ENCODE measurements at places on chromosomes 13 and 19. TPM values are rescaled to one million over a fixed set of nuclear protein-coding genes. Genes with fewer than 3 reads are reported as not detected.
A peak's percentile ranks its signal among the peaks of the same experiment; 100 is the strongest.

URAD gene
- not detected for total RNA-seq

ZNF439 gene
- total RNA-seq: 0.74 TPM

ZNF541 gene
- 0.25 TPM for total RNA-seq

GNG8 gene
- total RNA-seq: not detected

ZNF93 gene
- 0.76 TPM for total RNA-seq

TEX26 gene
- total RNA-seq: not detected

UBE2S gene
- 5.0 TPM for total RNA-seq

DNA sequence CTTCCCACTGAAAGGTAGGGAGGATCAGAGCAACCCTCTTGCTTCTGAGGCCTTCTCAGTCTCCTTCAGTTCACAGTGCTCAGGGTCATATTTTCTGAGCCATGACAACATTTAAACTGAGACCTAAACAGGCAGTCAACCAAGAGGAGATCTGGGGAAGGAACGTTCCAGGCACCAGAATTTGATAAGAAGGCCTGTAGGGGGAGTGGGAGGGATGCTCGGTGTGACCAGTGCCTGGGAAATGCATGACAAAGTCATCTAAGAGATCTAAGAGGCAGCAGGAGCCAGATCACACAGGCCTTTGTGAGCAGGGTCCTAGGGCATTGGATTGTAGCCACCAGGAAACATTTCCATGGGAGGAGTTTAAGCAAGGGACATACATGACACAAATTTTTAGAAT lies 71.6 kb downstream of the SHISA2 start:
- no peak for DNase-seq

DNA sequence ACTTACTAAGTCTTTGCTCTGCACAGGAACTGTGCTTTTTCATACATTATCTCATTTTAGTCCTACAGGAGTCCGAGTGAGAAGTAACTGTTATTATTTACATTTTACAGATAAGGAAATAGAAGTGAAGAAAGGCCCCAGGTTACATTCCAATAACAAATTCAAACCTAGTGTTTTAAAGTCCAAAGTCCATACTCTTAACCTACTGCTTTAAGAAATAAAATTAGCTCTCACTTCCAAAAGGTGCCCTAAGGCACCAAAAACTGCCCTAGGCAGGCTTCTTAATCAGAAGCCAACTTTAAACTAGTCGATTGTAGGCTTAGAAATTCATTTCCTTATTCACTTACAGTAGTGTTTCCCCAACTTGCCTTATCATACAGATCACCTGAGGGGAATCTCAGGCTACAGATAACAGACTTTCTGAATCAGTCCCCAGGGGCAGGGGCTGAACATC lies 555.9 kb downstream of the DIAPH3 start:
- DNase-seq: no peak

- DNase-seq: peak; percentile 75
Observed at GRCh38 chr19:4576016-4576933, 16.8 kb upstream of the SEMA6B start.

DNA sequence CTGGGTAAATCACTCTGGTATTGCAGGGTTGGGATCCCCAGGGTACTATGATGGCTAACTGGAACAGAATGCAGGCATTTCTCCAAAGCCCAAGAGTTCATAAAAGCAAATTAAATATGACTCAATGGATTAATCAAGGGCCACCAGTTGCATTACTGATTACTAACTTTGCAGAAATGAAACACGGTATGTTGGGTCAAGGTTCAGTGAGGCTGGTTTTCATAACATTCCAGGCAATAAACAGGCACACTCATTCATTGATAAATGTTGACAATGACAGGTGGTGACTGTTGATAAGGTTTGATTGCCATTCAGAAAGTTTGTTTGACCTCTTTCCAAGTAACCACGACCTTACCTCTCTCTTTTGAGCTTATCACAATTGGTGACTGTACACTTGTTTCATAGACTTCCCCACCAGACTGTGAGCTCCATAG lies 506 bp upstream of the AP1M1 start:
- no peak for DNase-seq

- no peak for DNase-seq
Observed at GRCh38 chr19:42919757-42920079, 2.0 kb upstream of the PSG6 start.

DNA sequence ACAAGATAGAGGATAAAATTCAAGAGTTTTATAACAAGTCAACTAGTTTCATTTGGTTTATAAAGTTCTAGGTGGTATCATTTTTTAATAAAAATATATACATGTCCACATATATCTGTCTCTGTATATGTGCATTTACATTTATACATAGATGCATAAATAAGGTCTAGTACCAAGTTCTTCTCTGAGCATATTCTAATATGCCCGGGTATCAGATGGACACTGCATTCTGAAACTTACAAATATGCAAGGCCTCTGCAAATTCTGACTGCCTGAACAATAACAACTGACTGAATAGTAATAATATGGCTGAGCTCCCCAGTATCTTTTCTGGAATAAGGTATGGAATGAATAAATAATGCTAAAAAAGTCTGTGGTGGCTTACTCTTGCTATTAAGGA lies 304.8 kb downstream of the KLF12 start:
- no peak for DNase-seq

DNA sequence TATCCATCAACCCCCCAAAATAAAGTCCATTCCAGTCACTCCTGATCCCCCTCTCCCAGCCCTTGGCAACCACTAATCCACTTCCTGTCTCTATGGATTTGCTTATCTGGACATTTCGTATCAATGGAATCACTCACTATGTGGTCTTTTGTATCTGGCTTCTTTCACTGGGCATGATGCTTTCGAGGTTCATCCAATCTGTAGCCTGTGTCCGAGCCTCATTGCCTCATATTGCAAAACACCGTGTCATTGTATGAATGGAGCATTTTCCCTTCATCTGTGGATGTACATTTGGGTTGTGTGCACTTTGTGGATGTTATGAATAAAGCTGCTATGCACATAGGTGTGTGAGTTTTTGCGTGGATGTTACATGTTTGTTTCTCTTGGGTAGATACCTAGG lies 1.4 kb upstream of the FZR1 start:
- no peak for DNase-seq

DNA sequence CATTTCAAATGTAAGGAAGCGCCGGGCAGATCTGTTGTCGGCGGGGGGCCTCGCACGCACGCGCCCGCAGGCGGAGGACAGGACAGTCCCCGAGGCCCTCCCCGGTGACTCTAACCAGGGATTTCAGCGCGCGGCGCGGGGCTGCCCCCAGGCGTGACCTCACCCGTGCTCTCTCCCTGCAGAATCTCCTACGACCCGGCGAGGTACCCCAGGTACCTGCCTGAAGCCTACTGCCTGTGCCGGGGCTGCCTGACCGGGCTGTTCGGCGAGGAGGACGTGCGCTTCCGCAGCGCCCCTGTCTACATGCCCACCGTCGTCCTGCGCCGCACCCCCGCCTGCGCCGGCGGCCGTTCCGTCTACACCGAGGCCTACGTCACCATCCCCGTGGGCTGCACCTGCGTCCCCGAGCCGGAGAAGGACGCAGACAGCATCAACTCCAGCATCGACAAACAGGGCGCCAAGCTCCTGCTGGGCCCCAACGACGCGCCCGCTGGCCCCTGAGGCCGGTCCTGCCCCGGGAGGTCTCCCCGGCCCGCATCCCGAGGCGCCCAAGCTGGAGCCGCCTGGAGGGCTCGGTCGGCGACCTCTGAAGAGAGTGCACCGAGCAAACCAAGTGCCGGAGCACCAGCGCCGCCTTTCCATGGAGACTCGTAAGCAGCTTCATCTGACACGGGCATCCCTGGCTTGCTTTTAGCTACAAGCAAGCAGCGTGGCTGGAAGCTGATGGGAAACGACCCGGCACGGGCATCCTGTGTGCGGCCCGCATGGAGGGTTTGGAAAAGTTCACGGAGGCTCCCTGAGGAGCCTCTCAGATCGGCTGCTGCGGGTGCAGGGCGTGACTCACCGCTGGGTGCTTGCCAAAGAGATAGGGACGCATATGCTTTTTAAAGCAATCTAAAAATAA lies 18.2 kb downstream of the IL17D start:
- DNase-seq: no peak

- no peak for DNase-seq
Observed at GRCh38 chr13:99227909-99228688, 27.4 kb downstream of the UBAC2 start.

DNA sequence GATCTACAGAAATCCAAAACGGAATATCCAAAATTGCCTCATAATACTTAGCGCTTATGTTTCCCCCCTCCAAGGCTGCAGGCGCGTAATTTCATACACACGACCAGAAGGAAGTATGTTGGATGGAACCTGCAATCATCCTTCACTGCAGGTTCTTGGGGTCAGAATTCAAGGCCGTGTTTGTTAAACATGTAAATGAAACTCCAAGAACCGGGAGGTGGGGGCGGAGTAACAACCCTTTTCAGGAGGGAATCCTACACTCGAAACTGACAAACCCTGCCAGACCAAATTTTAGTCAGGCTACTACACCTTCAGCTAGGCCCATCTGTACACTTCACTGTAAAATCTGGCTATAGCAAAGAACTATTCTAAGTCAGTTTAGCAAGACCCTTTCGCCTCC lies 1.3 kb downstream of the ZNF607 start:
- no peak for DNase-seq

- DNase-seq: no peak
Observed at GRCh38 chr13:48819899-48820298, 155.8 kb upstream of the FNDC3A start.

DNA sequence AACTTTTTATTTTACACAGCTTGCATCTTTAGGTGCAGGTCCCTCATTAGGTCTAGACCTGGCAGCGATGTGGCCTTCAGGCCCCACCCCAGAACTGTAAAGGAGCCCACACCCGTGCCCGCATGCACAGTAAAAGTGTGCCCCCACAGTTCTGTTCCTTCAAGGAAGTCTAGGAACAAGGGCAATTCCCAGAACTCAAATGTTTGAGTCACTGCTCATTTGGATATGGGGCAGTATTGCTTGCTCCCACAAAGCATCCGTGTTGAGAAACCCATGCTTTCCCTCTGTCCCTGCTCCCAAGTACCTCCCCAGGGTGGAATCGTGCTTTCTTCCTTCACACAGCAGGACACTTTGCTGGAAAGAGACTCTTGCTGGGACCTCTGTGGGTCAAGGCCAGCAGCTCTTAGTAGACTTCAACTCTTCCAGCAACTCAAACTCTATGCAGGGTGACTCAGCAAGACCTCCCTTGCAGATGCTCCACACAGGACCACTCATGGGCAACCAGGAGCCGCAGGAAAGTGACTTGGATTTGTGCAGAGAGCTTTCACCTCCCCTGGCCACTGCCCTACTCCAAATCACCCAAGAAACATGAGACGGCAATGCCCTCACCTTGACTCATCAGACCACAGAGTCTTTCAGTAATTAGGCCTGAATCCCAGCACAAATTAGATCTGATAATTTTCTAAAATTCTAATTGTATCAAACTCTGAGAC lies 12.3 kb downstream of the SLC7A1 start:
- no peak for DNase-seq

DNA sequence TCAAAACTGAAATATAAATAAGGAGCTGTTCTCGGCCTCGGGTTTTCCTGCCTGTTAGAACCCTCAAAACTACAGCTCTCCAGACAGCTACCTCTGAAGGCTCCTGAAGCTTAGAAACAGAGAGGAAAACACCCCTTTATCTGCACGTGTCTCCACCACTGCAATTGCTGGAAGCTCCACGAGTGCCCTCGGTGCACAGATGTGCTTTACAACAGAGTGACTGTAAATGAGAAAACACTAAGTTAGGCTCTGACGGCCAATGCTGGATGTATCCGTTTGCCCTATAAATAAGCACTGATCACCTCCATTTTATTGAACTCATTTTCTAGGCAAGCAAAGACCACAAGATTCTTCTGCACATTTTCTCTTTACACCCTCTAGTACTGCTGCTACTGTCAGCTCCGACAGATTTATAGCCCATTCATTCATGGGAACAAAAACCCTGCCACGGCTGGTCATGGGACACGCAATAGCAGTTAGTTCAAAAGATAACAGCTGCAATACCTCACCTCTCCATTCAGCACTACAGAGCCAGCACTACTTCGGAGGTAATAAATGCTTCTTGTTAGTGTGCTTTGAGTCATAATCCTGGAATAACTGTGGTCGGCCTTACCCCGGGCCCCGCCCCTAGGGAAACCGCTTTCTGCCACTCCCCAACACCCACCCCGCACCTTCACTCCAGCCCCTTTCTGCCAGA lies 241.1 kb upstream of the ZNF507 start:
- DNase-seq: no peak

- no peak for DNase-seq
Observed at GRCh38 chr13:100356889-100357288, 231.7 kb downstream of the GGACT start.

GRCh38 chr19:14089412-14089661 lies 1.2 kb downstream of the SAMD1 start:
- DNase-seq: no peak

- peak; percentile 53 for DNase-seq
Observed at GRCh38 chr13:33015791-33016323, 366 bp upstream of the KL start.

GRCh38 chr19:31678421-31678820 lies 329.2 kb upstream of the TSHZ3 start:
- no peak for DNase-seq

DNA sequence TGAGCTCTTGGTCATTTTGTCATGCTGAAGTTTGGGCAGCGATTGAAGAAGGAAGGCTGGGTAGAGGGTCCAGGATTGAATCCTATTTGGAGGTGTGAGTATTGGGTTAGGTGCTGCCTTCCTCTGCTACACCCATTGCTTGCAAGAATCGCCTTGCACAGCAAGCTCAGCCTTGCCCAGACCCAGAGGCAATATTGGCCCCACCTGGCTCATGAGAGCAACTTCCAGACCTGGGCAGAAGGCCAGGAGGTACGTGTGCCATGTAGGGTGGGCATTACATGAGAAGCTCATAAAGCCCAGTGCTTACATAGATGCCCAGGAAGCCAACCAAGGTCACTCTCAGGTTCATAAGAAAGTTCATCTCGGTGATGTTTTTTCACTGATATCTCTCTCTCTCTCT lies 718.0 kb downstream of the EFNB2 start:
- no peak for DNase-seq

DNA sequence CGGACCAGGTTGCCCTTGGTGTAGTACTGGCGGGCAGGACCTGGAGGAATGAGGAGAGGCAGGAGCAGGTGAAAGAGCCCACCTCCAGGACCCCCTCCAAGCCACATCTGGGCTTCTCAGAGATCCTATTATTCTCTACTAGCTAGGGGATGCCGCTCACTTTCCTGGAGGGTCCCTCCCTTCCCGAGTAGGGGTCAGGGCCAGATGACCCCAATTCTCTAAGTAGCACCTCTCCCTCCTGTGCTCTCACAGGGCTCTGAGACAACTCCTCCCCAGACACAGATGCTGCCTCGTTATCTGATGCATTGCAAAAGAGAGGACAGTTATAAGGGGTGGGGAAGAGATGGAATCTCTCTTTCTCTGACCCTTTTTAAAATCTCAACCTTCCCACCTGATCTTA lies 22.9 kb downstream of the GP6 start:
- DNase-seq: no peak

GRCh38 chr13:50156140-50156539 lies 140.9 kb downstream of the KCNRG start:
- no peak for DNase-seq

DNA sequence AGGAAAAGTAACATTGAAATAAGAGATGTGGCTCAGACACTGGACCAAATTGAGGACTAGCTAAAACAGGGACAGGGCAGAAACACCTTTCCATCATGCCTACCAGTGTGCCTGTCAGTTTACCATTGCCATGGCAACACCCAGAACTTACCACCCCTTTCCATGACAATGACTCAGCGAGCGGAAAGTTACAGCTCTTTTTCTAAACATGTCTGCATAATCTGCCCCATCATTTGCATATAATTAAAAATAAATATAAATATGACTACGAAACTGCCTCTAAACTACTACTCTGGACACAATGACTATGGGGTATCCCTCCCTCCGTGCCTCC lies 96.0 kb downstream of the UBL3 start:
- DNase-seq: no peak

Measured in right lobe of liver (tissue), 6 donors.